ENCODE measurements at places on chromosomes 11 and 22.

DNA sequence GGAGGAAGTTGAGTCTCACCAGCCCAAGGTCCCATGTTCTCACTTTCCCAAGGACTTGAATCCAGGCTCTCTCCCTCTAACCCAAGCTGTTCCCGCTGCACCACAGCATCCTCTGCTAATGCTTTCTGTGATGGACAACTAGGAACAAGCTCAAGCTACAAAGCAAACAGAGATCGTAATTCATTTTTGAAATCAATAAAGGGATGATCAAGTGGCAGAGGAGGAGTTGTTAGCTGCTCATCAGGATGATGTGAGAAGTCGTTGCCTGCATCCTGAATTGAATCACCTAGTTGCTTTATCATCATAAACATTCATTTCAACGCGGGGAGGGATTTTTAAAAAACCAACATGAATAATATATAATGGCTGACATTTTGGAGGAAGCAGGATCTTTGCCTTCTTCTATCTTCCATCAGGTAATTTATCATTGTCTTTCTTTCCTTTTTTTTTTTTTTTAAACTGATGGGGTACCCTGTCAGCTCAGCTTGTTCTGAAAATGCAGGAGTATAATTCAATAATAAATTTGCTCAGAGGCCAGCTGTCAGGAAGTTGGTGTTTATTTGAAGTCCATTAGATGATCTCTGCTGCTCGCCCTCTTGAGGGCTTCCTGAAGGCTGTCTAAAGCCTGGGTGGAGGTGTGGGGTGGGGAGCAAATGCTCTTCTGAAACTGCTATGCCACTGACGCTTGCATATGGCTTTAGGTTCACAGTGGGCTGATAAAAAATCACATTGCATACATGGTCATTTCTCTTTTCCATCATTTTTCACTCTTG is 174.4 kb upstream of the NARS2 start:
- H3K4me1 ChIP-seq = no peaks in the 10 kb centered on the region
- H3K4me3 ChIP-seq = no peak overlapping the region
- H3K27me3 ChIP-seq = peaks cover 30% of the 10 kb centered on the region
- no peak overlapping the region for H3K27ac ChIP-seq

DNA sequence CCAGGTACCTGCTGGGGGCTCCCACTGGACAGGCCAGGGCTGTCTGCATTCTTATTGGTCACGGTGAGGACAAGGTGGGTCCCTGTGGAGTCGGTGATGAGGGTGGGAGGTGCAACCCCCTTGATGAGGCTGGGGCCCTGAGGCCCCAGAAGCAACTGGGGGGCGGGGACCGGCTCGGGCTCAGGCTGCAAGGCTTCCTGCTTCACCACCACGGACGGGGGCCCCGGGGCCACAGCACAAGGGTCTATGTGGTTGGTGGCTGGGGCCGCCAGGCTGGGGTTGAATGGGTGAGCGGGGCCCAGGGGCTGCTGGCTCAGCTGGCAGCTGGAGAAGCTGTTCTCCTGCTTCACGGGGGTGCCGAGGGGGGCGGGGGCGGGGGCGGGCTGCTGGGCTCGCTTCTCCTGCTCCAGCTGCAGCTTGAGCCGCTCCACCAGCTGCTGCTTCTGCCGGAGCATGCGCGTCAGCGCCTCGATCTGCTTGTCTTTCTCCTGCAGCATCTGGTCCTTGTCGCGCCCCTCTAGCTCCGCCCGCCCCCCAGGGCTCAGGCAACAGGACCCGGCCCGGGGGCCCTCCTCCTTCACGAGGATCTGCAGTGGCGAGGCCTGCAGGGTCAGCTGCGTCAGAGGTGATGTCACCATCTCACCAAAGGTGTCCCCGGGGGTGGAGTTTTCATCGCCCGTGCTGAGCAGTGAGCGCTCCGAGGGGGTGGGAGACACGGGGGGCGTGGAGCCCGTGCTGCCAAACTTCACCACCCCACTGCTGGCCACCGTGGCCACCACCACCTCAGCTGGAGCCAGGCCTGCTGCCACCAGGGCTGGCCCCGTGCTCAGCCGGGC is 48.2 kb downstream of the SGSM3 start:
- peaks cover 75% of the 10 kb centered on the region for H3K36me3 ChIP-seq
- no peak overlapping the region for H3K4me3 ChIP-seq
- DNase-seq = peak; percentile 29

DNA sequence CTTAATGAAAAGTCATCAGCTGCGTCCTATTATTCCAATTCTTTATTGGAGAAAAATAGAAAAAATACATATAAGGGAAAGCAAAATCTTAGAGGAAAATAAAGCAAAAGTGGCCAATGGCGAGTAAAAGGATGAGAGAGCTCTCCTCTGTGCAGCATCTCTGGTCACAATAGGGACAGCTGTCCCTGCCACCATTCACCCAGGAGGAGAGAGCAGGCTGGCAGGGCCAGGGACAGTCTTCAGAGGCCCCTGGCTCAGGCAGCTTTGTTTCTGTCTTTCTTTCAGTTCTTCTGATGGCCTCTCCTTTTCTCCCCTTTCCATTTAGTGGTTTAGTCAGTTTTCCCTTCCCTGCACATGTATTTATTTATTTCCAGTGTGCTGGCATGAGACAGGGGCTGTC is 941.3 kb downstream of the NTM start:
- H3K27ac ChIP-seq = no peak overlapping the region
- DNase-seq = no peak
- H3K36me3 ChIP-seq = no peaks in the 10 kb centered on the region

DNA sequence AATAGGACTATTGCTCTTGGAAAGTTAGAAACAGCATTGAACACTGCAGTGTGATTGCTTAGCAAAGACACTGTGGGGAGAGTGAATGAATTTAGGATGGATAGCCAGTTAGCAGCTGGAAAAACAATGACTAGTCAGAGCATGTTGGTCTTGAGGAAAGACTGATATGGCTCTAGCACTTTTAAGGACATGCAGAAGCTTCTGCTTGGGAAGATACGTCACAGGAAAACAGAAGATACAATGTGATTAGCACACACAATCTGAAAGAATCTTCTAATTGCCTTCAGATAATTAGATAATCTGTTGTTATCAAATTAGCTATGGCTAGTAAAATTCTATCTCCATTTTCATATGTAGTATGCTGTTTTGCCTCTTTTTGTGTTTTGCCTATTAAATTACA is 530.7 kb upstream of the CHORDC1 start:
- H3K36me3 ChIP-seq = no peaks in the 10 kb centered on the region
- no peak overlapping the region for H3K27ac ChIP-seq
- H3K4me1 ChIP-seq = no peaks in the 10 kb centered on the region
- no peak overlapping the region for H3K4me3 ChIP-seq
- no peak for DNase-seq

DNA sequence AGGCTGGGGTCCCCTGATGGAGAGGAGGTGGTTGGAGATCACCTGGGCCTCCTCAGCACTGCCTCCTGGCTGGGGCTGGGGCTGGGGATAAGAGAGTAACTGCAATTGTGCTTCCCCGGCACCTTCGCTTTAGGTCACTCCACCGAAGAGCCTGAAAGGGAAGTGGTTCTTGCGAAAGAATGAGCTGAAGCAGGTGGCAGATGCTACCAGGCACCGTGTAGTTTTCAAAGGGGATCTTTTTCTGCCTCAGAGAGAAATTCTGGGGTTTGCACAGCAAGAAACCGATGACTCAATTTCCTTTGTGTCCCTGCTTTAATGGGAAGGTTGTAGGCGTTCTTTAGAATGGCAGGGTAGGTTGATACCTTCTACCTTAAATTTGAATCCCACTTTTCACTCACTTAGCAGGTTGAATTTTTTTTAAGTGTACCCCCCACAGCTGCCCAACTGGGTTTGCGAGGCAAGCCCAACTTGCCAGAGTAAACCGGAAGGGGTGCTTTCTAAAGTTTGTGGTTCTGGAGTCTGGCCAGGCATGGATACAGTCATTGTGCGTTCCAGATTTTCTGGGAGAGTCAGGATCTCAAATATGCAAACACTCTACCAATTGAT is 5.3 kb downstream of the CD44 start:
- no peak for DNase-seq
- no peak overlapping the region for H3K4me3 ChIP-seq
- H3K27me3 ChIP-seq = peaks cover under 1% of the 10 kb centered on the region

DNA sequence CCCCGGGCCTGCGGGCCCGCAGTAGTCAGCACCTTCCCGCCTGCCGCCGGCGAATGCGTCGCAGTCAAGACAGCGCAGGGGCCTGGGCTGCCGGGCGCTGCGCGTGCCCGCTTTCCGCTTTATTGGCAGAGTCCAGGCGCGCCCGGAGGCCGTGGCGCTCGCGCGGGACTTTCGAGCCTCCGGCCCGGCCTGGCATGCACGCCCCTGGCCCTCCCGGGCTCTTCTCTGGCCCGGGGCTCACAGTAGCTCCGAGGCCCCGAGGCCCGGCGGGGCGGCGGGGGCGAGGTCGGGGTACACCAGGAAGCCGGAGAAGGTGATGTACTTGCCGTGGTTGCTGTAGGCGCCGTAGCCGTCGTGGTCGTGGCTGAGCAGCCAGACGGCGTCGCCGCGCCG is 3.1 kb downstream of the FAM180B start:
- peak overlapping the region; percentile 16 for H3K27ac ChIP-seq
- H3K27me3 ChIP-seq = peaks cover 59% of the 10 kb centered on the region
- H3K4me3 ChIP-seq = peak overlapping the region; percentile 58
- peaks cover 7% of the 10 kb centered on the region for H3K36me3 ChIP-seq
- H3K4me1 ChIP-seq = peaks cover 38% of the 10 kb centered on the region

DNA sequence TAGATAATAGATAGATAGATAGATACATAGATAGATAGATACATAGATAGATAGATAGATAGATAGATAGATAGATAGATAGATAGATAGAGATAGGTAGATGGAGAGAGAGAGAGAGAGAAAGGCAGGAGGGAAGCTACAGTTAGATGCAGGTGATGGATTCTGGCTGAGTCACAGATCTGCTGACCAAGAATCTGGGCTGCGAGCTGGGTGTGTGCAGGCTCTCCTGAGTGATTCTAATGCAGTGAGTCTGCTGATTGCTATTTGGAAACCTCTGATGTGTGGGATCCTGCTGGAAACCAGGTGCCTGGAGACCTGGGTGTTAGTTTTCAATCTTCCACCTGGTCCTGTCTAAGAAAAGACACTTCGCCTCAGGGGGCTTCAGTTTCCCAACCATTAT is 1441.8 kb downstream of the TBC1D22A start:
- no peaks in the 10 kb centered on the region for H3K36me3 ChIP-seq
- no peak overlapping the region for H3K27ac ChIP-seq
- no peak for DNase-seq
- no peak overlapping the region for H3K4me3 ChIP-seq
- peaks cover 56% of the 10 kb centered on the region for H3K27me3 ChIP-seq

GRCh38 chr11:26017322-26017860 is 314.5 kb upstream of the ANO3 start:
- DNase-seq = no peak
- no peak overlapping the region for H3K27ac ChIP-seq
- no peak overlapping the region for H3K4me3 ChIP-seq
- H3K27me3 ChIP-seq = no peaks in the 10 kb centered on the region
- no peaks in the 10 kb centered on the region for H3K36me3 ChIP-seq

DNA sequence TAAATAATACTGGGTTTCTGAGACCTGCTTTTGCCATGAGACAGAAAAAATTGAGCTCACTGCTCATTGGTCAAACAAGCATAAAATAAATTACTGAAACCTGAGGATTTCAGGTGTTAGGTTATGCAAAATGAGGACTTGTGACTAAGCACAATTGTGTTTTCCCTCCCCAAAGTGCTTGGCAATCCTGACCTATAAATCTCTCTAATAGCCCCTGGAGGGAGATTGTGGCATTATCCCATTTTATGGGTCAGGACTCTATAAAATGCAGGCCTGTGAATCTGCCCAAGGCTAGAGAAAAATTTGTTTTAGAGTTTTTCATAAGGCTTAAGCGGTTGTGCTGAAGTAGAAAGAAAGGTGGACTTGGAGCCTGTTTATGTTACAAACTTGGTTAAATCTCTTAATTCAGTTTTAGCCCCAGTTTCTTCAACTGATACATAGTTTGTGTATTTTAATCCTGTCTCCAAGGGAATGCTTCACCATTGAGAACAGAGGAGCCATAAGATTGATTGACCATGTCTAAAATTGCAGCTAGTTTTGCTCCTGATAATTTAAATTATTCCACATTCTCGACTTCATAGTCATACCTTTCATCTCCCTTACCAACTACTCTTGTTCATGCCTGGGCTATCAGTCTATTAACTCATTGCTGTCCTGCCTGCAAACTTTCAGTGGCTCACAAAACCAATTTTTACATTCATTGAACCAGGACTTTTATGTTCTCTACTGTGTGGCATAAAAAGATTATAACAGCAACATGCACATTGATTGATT is 63.6 kb upstream of the LRRC4C start:
- no peak overlapping the region for H3K4me3 ChIP-seq
- DNase-seq = no peak
- no peaks in the 10 kb centered on the region for H3K4me1 ChIP-seq
- no peaks in the 10 kb centered on the region for H3K27me3 ChIP-seq

DNA sequence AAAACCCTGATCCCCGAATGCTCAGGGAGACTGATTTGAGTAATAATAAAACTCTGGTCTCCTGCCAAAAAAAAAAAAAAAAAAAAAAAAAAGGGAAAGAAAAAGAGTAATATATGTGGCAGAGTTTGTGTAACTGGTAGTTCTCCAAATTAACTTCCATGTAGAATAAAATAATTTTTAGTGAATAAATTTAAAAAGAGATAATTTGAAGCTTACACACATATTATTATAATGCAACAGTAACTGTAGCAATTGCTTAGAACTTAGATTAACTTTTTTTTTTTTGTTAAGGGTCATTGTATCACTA is 11.0 kb upstream of the MRPL17 start:
- H3K27me3 ChIP-seq = no peaks in the 10 kb centered on the region
- H3K27ac ChIP-seq = peak overlapping the region; percentile 90
- DNase-seq = no peak
- H3K4me1 ChIP-seq = peaks cover 36% of the 10 kb centered on the region

DNA sequence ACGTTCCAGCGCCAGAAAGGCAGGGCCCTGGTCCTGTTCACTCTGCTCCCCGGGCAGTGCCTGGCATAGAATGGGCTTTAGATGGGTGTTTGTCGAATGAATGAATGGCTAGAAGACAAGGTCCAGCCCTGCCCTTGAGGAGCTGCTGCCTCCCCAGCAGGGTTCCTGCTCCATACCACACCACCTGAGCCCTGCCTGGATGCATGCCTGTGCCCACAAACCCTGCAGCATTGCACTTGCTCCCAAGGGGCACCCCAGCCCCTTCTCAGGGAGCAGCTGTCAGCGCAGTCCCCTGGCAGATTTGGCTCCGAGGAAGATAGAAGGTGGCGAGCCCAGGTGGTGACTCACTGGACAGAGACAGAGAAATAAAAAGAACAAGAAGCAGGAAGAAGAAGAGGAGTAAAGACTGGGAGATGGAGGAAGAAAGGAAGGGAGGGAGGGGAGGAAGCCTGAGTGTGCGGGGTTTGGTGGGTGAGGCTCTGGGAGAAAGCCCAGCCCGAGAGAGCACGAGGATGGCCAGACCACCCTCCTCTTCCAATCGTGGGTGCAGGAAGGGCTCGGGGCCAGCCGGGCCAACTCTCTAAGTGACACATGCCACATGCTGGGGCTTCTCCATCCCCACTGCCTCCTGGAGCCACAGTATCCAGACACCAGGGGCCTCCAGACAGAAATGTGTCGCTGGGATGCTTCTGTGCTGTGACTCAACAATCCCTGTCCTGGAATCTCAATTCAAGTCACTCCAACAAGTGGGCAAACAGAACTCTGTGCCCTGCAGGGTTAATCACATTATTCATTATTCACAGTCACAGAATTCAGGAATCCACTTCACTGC is 1474.3 kb downstream of the BRD1 start:
- H3K4me1 ChIP-seq = no peaks in the 10 kb centered on the region
- H3K36me3 ChIP-seq = no peaks in the 10 kb centered on the region
- H3K4me3 ChIP-seq = no peak overlapping the region
- DNase-seq = no peak
- no peak overlapping the region for H3K27ac ChIP-seq

- H3K4me1 ChIP-seq = peaks cover 74% of the 10 kb centered on the region
- H3K27ac ChIP-seq = peak overlapping the region; percentile 97
- H3K4me3 ChIP-seq = peak overlapping the region; percentile 67
- H3K27me3 ChIP-seq = no peaks in the 10 kb centered on the region
Observed at GRCh38 chr22:49936018-49936972, 17.9 kb downstream of the CRELD2 start.
